ENCODE measurements at places on chromosomes 2 and 18.

DNA sequence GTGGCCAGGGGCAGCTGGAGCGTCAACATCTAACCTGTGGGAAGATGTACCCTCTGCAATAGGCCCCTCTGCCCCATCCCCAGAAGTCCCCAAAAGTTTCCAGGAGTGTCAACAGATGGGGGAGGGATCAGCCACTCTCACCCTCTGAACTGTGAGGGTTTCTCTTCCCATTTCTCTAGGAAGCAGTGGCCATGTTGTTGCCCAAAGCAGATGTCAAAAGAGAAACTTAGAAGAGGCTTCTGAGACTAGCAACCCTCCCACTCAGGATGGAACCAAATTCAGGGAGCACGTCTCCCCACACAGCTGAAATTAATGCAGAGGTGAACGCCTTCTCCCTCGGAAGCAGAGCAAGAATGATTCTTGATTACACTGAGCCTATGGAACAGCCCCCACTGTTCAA is 70.3 kb downstream of the ARL4C start:
- peak; percentile 37 for DNase-seq

DNA sequence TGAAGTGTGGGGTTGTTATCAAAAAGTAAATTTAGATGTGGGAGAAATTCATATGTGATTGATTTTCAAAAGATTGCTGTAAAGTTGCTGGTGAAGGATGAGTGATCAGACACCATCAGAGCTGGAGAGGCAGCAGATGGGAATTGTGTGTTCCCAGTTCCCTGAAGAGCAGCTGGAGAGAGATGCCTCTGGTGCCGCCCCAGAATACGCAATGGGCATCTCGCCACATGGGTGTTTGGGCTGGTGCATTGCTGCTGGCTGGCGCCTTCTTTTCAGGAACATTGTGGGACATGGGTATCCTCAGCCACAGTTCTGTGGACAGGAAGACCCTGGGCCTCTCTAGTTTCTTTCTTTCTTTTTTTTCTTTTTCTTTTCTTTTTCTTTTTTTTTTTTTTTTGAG is 11.9 kb downstream of the ATG4B start:
- DNase-seq: no peak

DNA sequence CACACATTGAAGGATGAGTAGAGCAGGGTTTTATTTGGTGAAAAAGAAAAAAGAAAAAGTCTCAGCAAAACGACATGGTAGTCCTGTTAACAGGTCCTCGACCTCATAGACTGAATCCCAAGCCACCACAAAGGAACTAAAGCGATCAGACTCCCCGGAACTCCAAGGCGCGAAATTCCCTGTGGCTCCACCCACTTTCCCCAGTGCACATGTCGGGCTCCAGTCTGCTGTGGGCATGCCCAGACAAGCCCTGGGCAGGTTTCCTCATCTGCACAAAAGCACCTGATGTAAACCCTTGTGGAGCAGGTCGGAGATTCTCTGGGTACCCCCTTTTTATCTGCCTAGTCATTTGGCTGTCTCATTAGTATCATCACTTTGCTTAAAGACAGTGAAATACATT is 170.7 kb upstream of the FSIP2 start:
- no peak for DNase-seq

- no peak for DNase-seq
Observed at GRCh38 chr18:10878703-10879102, 270.7 kb downstream of the PIEZO2 start.

DNA sequence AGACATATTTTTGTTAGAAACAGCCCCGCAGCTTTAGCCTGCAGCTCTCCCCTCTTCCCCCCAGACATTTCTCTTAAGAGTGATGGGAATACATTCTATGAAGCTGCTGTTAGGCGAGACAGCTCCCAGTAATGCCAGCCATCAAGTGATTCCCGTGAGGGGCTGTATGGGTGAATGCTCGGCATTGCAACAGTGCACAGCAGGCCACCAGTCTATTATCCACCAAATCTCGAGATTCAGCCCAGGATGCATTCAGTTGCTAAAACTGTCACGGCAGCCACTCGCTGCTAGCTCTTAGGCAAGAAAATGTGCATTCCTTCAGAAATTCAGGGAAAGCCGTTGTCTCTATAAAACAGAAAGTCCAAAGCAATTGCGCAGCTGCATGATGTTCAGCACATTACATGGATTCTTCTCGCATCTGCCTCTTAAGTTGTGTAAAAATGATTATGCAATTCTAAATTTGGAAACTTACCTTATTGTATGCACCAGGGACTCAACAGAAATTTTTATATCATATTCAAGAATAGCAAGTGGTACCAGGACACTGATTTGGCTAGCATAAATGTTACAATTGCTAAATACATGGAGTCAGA is 211.3 kb upstream of the ARL4C start:
- no peak for DNase-seq

DNA sequence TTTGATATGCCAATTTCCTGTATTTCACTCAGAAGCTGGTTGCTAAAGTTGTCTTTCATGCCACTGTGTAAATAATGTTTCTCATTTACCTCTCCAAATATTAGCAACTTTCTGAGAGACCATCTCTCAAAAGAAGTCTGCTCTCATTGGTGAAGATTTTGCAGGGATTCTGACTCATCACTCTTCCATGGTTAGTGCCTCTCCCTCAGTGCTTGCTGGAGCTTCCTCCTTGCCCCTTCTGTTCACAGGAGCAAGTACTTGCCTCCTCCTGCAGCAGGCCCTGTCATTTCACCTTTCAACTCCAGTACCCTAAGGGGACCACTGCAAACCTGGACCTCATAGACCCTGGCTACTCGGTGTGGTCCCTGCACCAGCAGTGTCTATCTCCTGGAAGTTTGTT is 168.8 kb downstream of the ZNF385B start:
- DNase-seq: no peak

GRCh38 chr2:154425994-154426393 is 272.5 kb upstream of the KCNJ3 start:
- no peak for DNase-seq

GRCh38 chr2:43426305-43427031 is 169.4 kb downstream of the THADA start:
- peak; percentile 76 for DNase-seq

DNA sequence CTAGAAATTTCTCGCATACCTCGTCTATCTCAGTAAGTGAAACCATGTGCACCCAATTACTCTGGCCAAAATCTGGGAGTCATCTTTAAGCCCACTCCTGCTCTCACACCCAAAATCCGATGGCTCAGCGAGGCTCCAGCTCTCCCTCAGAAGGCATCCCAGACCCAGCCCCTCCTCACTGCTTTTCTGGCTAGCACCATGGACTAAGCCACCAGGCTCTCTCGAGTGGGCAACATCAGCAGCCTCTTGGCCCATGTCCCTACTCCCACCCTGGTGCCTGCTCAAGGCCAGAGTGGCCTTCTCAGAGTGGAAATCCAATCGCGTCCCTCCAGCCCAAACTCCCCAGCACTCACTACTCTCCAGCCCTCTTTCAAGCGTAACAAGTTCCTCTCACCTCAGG is 27.2 kb downstream of the TNS1 start:
- DNase-seq: no peak

GRCh38 chr2:220259662-220260061 is 632.2 kb downstream of the SLC4A3 start:
- no peak for DNase-seq

DNA sequence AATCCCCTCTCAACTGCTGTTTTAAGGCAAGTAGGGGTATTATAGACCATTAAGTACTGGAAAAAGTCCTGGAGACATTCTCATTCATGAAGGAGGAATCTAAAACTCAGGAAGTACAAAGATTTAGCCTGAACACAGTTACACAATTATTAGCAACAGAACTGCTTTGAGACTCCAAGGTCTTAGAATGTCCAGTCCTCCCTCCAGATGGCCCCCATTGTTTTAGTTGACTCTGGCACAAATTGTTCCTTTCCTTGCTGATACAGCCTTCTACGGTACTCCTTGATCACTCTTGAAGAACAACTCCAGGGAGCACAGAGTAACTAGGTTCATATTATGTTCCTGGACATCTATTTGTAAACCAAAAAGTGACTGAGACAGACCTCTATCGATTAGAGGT is 210.1 kb upstream of the RND3 start:
- no peak for DNase-seq

DNA sequence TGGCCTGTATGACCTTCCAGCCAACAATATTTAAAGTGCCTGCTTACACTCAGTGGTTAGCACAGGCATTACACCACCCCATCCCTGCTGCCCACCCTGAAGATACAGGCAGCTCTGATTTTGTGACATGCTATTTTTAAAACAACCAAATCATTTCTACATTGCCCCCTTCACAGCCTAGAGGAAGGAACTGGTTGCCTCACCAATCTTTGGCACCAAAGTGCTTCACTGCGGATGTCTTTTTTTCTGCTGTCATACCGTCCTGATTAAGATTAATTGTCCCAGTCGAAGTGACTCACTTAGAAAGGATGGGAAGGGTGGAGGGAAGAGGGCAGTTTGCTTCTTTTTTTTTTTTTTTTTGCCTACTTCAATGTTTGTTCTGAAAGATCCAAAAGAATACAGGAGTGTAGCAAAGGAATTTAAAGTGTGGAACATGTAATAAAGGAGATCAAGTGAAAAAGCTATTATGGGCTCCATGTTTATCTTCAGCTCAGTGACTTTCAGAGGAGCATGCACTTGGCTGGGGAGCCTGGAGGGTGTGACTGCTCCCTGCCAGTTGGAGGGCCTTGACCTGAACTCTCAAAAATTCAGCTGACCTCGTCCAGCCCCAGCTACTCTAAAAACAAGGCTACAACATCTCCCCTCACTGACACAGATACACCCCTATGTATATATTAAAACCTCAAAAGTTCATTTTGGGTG is 501.1 kb upstream of the TNP1 start:
- DNase-seq: no peak

GRCh38 chr2:127485694-127486071 is 40.6 kb downstream of the IWS1 start:
- no peak for DNase-seq

GRCh38 chr18:47163241-47163640 is 12.9 kb downstream of the IER3IP1 start:
- peak; percentile 18 for DNase-seq

- peak; percentile 64 for DNase-seq
Observed at GRCh38 chr18:35386600-35387100, 9.5 kb upstream of the ZNF396 start.

DNA sequence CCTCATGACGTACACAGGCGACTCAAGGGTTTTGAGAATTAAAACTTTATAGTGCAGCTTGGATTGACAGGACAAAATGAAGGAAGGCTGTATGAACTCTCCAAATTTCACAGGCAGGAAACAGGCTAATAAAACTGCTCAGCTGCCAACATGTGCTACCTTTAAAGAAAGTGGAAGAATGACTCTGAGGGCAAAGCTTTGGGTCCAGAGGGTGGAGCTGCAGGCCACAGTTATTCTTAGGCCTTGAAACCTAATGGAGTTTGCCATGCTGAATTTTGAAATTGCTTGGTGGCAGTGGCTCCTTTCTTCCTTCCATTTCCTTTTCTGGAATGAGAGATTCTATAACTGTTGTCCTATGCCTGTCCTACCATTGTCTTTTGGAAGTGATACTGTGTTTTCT is 34.8 kb downstream of the HAT1 start:
- DNase-seq: no peak

DNA sequence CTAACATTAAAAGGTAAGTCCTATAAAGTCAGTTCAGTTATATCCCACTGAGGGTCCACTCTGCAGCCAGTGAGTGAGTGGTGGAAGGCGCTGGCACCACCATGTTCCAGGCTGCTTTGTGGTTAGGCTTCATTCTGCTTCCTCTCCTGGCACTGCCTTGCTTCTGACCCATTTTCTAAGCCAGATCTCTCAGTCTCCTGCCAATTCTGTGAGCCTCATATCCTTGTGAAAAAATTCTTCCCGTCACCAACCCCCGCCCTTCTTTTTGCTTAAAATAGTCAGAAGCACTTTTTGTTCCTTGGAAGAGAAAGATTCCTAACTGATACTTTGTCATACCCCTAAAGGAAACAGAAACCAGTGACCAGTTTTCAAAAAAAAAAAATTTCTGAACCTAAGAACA is 139.8 kb upstream of the NCK2 start:
- no peak for DNase-seq

GRCh38 chr18:76405681-76406356 is 89.2 kb downstream of the ZNF516 start:
- DNase-seq: no peak

- peak; percentile 48 for DNase-seq
Observed at GRCh38 chr2:241109210-241110088, 7.4 kb upstream of the MTERF4 start.

- peak; percentile 60 for DNase-seq
Observed at GRCh38 chr2:1162768-1163584, 212.3 kb downstream of the SNTG2 start.

DNA sequence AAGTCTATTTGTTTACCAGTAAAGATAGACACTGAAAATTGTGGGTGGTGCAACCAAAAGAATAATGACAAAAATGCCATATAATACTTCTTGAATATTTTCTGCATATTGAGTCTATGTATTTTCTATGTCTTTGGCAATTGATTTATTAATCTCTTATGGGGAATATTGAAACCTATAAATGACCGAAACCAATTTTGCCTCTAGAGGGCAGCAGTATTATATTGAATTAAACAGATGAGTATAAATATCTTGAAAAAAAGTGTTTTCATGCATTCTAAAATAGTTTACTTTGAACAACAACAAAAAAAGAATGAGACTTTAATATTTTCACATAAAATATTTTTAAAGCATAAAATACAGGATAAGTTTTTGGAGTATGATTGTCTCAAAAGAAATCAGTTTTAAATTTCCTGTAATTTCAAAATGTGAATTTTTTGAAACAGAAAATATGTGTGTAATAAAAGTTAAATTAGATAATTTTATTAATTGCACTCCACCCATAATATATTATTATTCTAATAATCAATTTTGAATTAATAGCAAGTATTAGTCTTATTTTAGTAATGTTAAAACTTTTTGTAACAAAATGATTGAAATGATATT is 49.9 kb upstream of the CALCRL start:
- DNase-seq: no peak

GRCh38 chr2:112614201-112614840 is 29.9 kb downstream of the CHCHD5 start:
- DNase-seq: no peak

- no peak for DNase-seq
Observed at GRCh38 chr2:115389024-115389423, 946.6 kb downstream of the DPP10 start.

DNA sequence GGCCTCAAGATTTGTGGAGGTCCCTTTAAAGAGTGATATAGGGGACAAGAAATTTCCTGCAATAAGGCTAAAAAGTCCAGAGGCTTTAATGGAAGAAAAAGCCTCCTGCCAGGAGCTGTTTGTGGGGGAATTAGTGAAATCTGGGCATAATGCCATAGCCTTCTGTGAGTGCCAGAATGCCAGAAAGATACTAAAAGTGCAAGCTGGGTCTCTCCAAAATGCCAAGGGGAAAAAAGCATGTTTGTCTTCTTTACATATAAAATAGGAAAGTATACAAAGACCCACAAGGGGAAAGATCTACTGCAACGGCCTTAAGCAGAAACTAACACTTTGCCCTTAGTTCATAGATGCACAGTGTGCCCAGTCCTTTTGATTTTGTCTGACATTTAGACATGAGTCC is 647.7 kb upstream of the ZNF804A start:
- no peak for DNase-seq

- no peak for DNase-seq
Observed at GRCh38 chr2:36579297-36579664, 18.7 kb downstream of the FEZ2 start.

Measured in stimulated activated CD4-positive, alpha-beta T cell treated with anti-CD3 and anti-CD28 coated beads, Interleukin-15, amount 100 ng/mL, for 24 hours (primary cell).